ENCODE measurements at places on chromosomes 7 and 10.

DNA sequence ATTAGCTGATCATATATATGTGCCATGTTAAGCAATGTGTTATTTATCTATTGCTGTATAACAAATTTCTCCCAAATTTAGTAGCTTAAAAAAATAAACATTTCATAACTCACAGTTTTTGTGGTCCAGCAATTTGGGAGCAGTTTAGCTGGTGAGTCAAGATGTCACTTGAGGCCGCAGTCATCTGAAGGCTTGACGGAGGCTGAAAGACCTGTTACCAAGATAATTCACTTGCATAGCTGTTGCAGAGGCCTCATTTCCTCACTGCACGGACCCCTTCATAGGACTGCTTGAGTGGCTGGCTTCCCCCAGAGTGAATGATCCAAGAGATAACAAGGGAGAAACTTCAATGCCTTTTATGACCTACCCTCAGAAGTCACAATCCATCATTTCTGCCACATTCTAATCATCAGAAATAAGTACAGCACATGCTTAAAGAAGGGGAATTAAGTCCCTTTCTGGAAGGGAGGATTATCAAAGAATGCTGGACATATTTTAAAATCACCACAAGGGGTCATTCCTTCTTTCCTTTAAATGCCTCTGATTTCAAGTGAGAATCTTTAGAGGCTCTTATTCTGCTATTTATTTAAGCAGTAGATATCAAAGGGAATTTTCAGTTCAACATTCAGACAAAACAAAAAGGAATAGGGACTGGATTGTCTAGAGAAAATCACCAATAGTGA, 10.5 kb upstream of the SRPK2 start:
- DNase-seq, result no peak

GRCh38 chr7:121076350-121077164, 88.0 kb downstream of the CPED1 start:
- DNase-seq, result peak; percentile 56

GRCh38 chr10:130986846-130987245, 324.7 kb downstream of the TCERG1L start:
- DNase-seq, result no peak

- no peak for DNase-seq
These were observed 31.0 kb downstream of the ZNF775 start for GRCh38 chr7:150410131-150410530.

- peak; percentile 2 for DNase-seq
These were observed 71.1 kb upstream of the FZD1 start for GRCh38 chr7:91193141-91193540.

DNA sequence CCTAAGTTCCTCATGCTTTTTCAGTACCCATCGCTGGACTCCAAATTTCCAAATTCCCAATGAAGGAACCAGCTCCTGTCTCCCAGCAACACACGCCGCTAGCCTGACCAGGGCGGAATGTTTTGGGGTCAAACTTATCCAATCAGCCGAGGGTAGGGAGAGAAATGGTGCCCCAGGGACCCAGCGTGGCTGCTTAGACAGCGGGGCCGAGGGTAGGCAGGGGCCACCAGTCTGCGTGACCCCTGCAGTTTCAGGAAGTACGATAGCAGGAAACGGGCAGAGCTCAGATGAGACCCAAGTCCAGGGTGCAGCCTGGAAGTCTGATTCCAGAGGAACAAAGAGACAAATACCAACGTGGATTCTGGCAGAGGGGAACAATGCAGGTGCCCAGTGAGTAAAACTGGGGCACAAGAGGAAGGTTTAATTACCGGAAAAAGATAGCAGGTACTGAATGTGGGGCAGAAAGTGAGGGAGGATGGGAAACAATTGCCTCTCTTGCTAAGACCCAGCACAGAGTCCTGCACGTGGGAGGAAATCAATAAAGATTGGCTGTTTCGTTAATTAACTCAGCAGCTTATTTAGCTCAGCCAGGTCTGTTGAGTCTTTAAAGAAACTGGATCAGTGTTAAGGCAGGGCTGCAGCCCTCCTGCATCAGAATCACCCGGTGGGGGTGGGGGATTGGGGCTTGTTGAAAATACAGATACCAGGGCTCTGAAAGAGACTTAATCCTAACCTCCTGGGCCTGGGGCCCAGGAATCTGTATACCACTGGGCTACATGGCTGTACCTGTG, 50.4 kb upstream of the NFE2L3 start:
- no peak for DNase-seq

- no peak for DNase-seq
These were observed 44.2 kb upstream of the C10orf71 start for GRCh38 chr10:49254556-49255318.

GRCh38 chr10:99389729-99390480, 40.5 kb downstream of the GOT1 start:
- no peak for DNase-seq

- DNase-seq, result no peak
These were observed 179.3 kb downstream of the NPSR1 start for GRCh38 chr7:34837316-34837715.

GRCh38 chr10:110634527-110635209, 9.5 kb upstream of the RBM20 start:
- no peak for DNase-seq

- DNase-seq, result no peak
These were observed 52.6 kb upstream of the GDF10 start for GRCh38 chr10:47247148-47248059.

DNA sequence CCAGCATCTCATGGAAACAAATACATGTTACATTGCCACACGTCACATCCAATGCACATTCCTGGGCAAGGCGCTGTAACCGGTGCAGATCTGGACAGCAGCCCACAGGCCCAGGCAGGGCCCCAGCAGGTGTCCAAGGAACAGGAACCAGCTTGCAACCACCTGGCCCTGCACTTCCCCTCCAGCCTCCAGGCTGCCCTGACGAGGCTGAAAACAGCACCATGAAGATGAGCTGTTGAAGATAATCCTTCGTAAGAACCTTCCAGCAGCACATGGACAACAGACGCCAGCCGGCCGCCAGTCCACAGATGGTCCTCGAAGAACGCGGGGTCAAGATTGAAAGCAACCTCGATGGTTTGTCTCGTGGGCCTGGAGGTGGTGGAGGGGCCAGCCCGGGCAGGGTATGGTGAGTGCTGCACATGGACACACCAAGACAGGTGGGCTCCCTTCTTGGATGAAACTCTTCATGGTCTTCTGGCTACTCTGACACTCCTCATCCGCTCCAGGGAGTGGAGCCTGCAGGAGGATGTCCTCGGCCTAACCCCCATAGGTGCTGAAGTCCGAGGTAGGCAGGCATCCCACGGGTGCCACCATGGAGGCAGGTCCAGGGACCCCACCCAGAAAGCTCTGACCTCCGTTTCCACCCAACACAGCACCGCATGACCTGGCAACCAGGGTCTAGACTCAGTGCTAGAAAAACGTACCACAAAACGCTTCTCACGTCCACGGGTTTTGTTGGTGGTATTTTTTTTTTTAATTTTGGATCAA, 22.9 kb downstream of the PDGFA start:
- no peak for DNase-seq

DNA sequence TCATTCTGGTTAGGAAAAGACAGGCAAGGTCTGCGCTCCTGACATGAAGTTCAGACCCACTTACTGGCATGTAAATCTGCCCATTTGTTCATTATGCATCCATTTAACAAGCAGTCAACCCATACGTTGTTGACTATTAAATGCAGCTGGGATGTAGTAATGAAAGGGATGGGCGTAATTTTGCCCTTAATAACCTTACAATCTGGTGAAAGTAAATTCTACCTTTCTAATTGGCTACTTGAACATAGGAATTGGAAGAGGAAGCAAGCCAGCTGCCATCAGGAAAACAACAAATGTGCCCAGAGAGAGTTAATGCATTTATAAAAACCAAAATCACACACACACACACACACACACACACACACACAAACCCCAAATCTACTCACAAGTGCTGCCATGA, 170.2 kb upstream of the PITRM1 start:
- DNase-seq, result no peak

GRCh38 chr10:122281751-122282150, 10.7 kb downstream of the BTBD16 start:
- DNase-seq, result no peak

DNA sequence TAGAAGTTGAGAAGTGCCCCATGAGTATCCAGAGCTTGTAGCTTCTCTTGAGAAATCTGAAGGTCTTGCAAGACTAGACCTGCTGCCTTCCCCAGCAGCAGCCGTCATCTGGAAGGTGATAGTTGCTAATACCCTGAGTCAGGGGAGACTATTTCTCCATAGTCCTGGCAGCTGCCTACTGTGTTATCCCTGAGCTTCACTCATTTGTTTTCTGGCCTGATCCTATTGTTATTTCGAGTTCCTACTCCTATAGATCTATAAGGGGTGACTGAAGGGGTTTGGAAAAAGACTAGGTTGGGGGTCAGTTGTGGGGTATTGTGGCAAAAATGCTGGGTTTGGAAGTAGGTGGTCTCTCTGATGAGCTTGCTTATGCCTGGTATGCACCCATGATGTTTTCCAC, 297.8 kb downstream of the CNTNAP2 start:
- no peak for DNase-seq

GRCh38 chr10:6083523-6084475, 5.0 kb upstream of the RBM17 start:
- no peak for DNase-seq

- DNase-seq, result no peak
These were observed 573.7 kb downstream of the PARD3 start for GRCh38 chr10:34241226-34242000.

DNA sequence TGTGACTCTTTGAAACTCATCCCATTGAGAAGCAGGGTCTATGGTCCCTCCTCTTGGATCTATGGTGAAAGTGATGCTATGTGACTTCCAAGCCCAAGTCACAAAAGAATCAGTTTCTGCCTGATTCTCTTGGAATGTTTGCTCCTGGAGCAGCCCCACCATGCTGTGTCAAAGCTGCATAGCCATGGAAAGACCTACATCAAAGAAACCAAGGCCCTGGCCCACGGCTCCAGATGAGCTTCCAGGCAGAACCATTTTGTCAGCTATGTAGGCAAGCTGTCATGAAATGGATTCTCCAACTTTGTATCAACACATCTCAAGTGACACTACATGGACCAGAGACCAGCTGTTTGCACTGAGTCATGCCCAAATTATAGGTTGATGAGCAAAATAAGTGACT, 77.0 kb downstream of the AASS start:
- DNase-seq, result no peak

DNA sequence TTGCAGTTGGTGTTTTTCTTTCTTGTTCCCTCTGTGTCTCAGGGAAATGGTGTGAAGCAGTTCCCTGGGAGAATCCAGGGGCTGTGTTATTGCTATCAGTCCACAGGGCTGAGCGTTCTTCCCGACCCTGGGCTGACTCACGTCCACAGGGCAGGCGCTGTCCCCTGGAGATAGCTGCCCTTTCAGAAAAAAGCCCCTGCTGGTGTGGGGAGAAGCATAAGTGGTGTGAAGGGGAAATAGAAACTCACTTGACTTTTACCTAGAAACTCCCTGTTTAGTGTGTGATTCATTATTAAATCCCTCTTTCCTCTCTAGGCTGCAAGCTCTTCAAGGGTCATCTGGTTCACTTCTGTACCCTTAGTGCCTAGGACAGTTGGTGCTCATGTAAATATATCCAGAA, 63.3 kb upstream of the SMNDC1 start:
- DNase-seq, result no peak

DNA sequence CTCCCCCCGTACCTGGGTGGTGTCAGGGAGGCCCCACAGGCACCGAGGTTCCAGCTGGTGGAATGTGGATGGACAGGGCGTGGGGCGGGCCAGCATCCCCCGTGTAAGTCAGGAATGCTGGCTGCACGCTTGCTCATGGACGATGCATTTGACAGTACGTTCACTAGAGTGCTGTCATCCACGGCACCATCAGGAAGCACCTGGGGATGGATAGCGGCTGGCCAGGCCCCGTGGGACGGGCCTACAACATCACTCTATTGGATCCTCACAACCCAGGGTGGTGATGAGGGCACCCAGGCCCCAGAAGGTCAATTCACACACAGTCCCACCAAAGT, 63.6 kb downstream of the INSIG1 start:
- DNase-seq, result no peak

DNA sequence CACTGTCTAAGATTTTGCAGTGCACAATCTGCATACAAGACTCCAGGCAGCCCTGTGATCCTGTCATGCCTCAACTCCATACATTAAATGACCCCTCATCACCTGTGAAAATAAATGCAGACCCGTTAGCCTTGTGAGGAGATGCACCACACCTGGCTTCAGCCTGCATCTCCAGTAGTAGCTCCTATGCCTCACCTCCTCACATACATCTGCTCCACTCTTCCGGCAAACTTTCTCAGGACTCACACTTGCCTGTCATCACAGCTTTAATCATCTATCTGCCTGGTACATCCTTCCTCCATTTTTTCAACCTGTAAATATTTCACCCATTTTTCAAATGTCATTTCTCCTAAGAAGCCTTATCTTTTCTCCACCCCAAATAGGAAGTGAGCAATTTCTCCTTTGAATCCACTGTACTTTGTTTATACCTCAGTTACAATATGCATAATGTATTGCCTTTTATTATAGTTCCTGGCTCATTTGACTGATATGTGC, 39.3 kb upstream of the ABCB5 start:
- DNase-seq, result no peak

GRCh38 chr10:14063531-14064285, 267.0 kb downstream of the FRMD4A start:
- DNase-seq, result no peak

- no peak for DNase-seq
These were observed 8.6 kb upstream of the TARP start for GRCh38 chr7:38282081-38282480.

DNA sequence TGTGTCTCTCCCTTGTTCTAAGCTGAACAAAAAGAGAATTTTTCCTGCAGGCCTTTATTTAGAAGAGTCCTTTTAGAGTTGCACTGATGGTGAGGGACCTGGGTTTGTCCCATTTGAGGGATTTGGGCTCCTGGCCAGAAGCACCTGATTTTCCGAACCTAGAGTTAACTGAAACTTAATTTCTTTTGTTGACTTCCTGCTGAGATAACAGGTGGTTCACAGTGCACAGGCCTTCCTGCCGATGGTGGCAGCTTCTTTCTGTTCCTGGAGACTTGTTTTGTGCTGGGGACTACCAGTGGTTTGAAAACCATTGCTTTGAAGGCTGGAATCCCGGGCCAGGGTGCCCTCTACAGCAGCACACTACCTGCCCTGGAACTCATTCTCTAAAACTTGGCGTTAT, 99.2 kb downstream of the SUGCT start:
- DNase-seq, result no peak

- no peak for DNase-seq
These were observed 282.4 kb downstream of the AHR start for GRCh38 chr7:17580856-17581255.

DNA sequence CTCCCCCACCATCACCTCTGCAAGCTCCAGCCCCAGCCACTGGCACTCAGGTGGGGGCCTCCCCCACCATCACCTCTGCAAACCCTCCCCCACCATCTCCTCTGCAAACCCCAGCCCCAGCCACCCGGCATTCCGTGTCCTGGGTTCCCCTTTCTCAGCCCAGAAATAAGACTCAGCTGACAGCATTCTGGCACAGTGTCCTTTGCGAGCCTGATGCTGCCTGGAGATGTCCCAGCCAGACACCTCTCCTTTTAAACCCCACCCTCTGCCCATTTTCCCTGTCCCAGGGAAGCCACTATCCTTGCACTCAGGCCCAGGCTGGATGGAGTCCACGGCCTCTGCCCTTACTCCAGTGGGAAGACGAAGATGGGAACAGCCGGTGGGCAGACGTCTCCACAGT, 49.8 kb downstream of the ELFN1 start:
- DNase-seq, result no peak
